CD4-positive, alpha-beta T cell treated with Interleukin-12 subunit alpha and Interleukin-12 subunit beta, for 1 hour (primary cell): ENCODE measurements at places on chromosomes 2 and 18.

- no peak for DNase-seq
These were observed 86.4 kb upstream of the RBBP8 start for GRCh38 chr18:22846697-22847096.

GRCh38 chr2:169291517-169291916, 70.8 kb downstream of the LRP2 start:
- no peak for DNase-seq

- DNase-seq, result no peak
These were observed 259.6 kb downstream of the CLIP4 start for GRCh38 chr2:29374823-29375222.

DNA sequence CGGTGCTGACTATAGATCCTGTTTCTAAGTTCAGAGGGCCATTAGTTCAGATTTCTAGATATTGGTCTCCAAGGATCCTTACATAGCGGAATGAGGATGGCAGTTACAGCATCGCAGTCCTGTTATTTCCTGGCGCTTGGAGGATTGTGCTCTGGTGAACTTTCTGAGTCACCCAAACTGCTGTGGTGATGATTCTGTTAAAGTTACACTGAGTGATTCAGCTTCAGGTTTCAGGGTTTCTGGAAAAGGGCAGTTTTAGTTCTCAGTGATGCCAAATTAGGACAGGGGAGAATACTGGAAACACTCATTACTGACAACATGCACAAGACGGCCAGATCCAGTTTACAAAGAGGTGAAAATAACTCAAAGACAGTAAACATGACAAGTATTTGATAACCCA, 52.1 kb upstream of the ANKRD62 start:
- no peak for DNase-seq

GRCh38 chr2:28565720-28566295, 69.9 kb downstream of the PLB1 start:
- DNase-seq, result no peak

GRCh38 chr2:12050396-12050795, 304.0 kb downstream of the LPIN1 start:
- no peak for DNase-seq

- DNase-seq, result no peak
These were observed 132.7 kb upstream of the NDUFV2 start for GRCh38 chr18:8969639-8970390.

GRCh38 chr2:120174963-120175581, 48.1 kb downstream of the TMEM185B start:
- peak; percentile 69 for DNase-seq
